Hypothalamus (tissue), 51 donors: ENCODE measurements at places on chromosomes 11 and 22.

- no peak for DNase-seq
Measured at GRCh38 chr22:41757502-41757901, 43.0 kb upstream of the CCDC134 start.

DNA sequence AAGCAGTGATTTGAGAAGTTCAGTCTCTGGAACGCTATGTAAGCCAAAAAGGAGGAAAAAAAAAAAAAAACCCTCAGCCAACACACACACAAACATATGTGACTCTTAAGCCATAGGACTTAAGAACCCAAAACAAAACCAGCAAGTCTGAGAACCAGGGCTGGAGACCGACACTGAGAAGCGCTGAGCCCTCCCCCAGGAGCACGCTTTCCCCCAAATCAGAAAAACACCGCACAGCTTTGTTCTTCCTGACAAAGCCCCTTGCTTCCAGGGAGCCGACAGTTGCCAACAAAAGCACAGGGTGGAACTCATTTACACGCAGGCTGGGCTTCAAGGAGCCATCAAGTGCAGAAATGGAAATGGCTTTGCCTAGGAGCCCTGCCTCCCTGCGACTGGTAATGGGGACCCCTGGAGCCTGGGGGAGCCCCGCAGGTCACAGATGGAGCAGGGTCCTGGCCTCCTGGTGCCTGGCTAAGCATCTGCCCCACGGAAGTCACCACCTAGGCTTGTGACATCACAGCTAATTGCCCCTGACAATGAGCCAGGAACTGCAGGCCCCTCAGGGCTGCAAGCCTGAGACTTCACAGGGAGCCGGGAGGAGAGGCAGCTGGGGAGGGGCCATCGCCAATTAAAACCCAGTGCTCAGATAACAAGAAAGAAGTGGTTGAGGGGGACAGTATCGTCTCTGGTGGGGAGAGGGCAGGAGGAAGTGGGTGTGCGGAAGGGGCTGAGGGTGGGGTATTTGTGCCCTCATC is 66.9 kb downstream of the NFAM1 start:
- DNase-seq: no peak

GRCh38 chr11:45812581-45813548 is 7.9 kb downstream of the SLC35C1 start:
- DNase-seq: no peak

GRCh38 chr22:24055283-24055682 is 44.2 kb downstream of the CABIN1 start:
- DNase-seq: no peak

DNA sequence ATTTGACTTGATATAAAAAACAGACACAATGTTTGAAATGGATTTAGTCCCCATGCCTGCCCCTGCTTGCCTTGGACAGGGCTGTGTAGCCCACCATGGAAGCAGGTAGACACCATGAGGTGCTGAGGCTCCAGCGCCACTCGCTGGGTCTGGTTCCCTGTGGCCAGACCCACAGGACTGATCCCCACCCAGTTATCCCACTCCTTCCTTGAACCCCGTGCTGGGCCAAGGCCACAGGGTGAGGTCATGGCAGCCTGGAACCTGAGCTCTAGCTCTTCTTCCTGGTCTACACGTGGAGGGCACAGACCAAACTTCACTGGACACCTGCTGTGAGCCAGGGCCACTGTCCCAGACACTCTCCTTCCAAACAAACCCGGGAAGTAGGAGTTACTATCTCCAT is 42.5 kb downstream of the GAB4 start:
- no peak for DNase-seq

DNA sequence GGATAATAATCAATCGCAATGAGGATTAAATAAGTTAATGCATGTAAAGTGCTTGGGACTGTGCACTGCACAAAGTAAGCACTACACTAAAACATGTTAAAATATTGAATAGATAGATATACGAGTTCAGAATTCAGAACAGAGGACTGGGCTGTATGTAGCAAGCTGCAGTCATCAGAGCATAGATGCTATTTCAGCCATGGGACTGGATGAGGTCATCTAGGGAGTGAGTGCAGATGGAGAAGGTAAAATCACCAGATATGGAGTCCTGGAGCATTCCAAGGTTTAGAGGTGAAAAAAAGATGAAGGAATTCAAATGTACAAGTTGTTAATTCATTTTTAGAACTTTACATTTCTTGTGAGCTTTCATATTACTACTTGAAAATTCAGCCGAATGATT is 347.5 kb upstream of the DDI1 start:
- DNase-seq: no peak

DNA sequence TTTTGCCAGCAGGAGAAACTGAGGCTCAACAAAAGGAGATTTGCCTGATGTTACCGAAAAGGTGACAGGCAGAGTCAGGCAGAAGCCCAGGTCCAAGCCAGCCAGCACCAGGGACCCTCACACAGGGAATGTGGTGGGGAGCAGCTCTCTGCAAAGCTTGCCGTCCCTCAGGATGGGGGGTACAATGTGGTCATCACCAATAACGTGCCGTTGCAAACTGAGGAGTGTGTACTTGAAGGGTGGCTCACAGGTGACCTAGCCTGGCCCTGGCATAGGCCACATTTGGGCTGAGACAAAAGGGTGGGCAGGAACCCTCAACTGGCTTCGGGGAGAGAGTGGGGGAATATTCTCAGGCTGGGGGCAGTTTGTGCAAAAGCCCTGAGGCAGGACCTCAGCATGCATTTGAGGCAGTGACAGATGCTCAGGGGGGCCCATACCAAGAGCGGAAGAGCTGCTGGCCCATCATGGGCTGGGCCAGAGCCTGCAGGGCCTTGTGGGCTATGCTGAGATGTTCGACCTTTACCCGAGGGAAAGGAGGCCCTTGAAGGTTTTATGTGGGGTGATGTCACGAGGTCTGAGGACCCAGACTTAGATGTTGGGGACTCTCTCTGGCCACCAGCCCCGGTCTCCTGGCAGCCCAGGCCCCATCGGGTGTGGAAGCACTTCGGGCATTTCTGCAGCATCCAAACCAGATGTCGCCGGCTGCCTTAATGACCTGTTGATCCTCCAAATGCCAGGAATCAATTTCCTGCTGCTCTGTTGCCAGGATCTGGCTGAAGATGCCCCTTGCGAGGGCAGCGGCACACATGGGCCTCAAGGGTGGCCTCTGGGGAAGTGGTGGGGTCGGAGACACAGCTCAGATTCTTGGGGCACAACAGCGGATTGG is 57.4 kb upstream of the SHISAL1 start:
- no peak for DNase-seq
